Hematopoietic multipotent progenitor cell treated with erythropoietin and hydrocortisone succinate and interleukin-3 and kit ligand, for 4 days (in vitro differentiated cells): ENCODE measurements at places on chromosomes 4 and X.
A peak's percentile ranks its signal among the peaks of the same experiment; 100 is the strongest.

- DNase-seq, result peak; percentile 8
These were observed 36.4 kb upstream of the GPR174 start for GRCh38 chrX:79107891-79108718.

DNA sequence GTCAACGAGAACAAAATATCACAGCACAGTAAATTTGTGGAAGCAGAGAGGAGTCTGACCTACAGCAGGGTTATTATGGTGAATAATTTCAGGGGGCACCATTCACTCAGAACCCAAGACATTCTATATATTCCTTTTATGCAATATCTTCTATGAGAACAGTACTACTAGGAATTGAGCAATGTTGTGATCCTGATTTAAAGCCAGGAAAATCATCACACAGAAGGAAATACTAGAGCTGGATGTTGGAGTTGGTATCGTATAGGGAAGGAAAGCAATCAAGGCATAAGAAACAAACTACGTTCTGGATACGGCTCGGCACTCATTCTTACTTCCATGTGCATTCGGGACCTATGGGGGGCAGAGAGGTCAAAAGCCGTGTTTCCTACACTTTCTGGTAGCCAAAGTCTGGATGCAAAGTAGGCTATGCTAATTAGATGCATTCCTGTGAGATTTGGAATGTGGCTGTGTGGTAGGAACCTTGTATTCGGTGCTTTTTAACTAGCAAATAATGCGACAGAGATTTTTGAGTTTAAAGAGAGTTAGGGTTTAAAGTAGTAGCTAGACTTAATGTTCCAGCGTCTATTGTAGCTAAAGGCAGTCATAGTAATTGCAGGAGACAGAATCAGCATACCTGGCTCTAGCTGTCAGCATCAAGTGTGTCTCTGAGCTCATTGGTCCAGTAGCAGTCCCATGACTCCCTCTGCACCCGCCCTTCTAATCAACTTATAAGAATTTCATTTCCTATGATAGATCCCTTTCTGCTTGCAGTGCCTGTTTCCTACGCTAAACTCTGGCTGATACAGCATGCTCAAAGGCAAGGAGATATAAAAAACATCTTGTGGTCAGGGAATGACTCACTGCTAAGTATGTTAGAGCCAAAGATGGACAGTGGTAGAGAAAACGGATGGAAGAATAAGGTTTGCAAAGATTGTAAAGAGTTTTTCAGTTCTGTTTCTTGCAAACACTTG is 43.3 kb upstream of the PDGFC start:
- DNase-seq, result peak; percentile 49

GRCh38 chr4:123941306-123941705 is 544.7 kb downstream of the SPRY1 start:
- no peak for DNase-seq

DNA sequence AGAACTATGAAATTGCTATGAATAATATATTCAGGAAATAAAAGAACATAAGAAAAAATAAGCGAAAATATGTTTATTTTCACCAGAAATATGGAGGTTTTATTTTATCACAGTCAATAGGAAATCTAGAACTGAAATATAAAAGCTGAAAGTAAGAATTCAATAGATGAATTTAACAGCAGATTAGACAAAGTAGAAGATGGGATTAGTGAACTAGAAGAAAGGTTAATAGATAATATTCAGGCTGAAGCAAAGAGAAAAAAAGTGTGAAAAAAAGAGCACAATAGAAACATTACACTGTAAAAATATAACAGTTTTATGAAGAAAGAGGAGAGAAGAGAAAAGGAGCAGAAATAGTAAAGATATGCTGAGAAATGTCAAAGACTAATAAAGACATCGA is 1152.1 kb downstream of the FAT4 start:
- DNase-seq, result no peak

DNA sequence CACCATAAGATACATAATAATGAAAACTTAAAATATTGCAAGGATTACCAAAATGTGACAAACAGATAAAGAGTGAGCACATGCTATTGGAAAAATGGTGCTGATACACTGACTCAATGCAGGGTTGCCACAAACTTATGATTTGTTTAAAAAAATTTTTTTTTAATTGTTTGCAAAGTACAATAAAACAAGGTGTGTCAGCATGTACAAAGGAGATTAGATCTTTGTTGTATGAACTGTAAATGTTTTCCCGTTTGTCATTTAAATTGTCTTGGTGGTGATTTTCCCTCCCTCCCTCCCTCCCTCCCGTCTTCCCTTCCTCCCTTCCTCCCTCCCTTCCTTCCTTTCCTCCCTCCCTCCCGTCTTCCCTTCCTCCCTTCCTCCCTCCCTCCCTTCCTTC is 31.4 kb downstream of the ANXA5 start:
- DNase-seq, result no peak

DNA sequence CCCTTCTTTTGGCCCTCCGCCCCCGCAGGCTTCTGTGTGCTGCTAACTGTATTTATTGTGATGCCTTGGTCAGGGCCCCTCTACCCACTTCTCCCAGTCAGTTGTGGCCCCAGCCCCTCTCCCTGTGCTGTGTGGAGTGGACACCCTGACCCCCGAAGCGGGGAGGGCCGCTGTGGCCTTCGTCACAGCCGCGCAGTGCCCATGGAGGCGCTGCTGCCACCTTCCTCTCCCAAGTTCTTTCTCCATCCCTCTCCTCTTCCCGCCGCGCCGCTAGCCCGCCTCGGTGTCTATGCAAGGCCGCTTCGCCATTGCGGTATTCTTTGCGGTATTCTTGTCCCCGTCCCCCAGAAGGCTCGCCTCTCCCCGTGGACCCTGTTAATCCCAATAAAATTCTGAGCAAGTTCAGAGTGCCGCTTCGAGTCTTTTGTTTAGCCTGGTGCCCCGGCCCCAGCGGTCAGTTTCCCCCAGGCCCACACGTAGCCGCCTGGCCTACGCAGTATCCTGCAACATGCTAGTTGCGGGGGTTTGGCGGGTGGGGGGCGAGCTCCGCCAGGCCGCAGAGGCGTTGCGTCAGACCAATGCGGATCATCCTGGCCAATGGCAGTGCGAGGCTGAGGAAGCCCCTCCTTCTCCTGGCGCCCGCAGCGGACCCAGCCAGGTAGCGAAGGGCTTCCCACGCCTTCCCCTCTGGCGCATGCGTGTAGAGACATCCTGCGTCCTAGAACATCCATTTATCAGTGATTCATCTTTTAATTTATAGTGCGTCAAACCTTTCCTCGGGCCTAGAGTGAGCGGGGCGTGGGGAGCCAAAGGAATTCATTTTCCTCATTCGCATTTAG is 5.6 kb upstream of the KANTR start:
- peak; percentile 51 for DNase-seq
